ENCODE measurements at places on chromosomes 7 and 10.

GRCh38 chr7:151025924-151026671 lies 1.8 kb upstream of the ATG9B start:
- DNase-seq: no peak

DNA sequence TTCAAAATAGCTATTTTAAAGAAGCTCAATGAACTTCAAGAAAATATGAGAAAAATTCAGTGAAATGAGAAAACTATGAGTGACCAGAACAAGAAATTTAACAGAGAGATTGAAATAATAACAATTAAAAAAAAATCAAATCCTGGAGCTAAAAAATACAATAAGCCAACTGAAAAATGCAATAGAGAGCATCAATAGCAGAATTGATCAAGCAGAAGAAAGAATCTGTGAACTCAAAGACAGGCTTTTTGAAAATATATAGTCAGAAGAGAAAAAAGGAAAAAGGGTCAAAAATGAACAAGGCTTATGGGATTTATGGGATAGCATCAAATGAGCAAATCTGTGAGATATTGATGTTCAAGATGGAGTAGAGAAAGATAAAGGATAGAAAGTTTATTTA lies 133.0 kb downstream of the OTUD1 start:
- no peak for DNase-seq

DNA sequence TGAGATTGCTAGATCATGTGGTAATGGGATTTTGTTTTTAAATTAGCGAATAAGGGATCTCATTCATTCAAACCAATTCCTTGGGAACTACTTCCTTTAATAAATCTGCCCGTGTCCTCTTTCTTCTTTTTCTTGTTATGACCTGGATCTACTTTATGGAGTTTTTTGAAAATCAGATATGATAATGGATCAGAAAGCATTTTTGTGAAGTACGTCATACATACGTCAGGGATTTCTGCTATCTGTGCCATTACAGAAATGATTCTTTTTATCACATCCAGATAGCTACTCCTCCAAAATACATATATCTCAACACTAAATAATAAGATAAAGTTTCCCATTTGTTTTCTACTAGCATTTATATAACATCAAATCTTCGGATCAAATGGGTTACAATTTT lies 40.2 kb upstream of the STK17A start:
- DNase-seq: no peak

GRCh38 chr10:105986912-105987635 lies 1177.4 kb downstream of the SORCS1 start:
- DNase-seq: no peak

DNA sequence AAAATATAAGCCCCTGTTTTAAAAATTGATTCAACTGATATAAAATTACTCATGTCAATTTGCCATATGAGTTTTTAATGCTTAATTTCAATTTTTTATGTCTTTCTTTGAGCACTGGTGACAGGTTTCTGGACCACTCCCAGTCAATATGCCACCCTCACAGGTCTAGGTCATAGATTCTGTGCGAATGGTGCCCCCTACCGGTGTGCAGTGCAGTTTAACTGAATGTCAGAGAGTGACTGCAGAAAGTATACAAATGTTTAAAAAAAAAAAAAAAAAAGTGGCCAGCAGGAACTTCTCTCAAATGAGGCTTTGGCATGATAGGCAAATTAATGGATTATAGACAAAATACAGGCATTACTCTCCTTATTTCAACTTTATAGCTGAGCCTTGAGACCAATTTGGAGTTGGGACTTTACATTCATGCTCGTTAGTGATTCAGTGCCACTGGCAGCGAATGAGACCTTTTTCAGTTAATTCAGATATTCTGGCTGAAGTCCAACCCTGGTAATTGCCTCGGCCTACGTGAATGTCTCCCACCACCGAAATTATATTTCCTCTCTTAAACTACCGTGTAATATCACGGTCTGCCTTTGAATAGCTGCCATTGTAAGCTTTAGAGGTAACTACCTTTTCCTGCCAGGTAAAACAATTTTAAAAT lies 427.6 kb downstream of the PHTF2 start:
- no peak for DNase-seq

DNA sequence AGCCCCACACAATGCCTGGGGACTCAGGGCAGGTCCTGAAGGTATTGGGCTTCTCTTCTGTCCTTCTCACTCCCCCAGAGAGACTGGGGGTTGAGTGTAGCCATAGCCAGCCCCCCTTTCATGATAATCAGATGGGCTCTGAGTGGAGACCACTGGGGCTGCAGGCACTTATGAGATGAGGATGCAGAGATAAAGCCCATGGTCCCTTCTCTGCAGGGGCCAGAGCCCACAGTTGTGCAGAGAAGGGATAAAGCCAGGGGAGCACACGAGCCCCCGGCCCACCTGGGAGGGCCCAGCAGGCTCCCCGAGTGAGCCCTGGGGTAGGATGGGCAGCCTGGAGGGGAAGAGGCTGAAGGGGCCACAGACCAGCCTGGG lies 96.2 kb downstream of the BMS1 start:
- no peak for DNase-seq

GRCh38 chr7:111229916-111230315 lies 139.0 kb downstream of the LRRN3 start:
- DNase-seq: no peak

DNA sequence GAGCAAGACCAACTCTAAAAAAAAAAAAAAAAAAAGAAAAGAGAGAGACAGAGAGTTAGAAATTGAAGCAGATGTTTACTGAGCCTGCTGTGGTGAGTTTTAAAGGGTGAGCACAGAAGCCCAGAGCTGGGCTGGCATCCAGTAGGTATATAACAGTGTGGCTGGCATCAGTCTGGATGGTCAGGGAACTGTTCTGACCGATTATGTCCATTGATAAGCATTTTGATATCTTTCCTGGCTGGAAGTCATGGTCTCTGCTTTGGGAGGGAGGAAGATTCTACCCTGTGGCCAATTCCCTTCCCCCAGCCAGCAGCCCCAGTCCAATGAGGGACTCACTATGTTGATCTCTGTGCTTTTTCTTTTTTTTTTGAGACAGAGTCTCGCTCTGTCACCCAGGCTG lies 65.2 kb upstream of the PODXL start:
- no peak for DNase-seq

- DNase-seq: no peak
Observed at GRCh38 chr10:51397695-51398094, 301.7 kb downstream of the CSTF2T start.

GRCh38 chr7:8014399-8014798 lies 45.8 kb downstream of the GLCCI1 start:
- DNase-seq: no peak

DNA sequence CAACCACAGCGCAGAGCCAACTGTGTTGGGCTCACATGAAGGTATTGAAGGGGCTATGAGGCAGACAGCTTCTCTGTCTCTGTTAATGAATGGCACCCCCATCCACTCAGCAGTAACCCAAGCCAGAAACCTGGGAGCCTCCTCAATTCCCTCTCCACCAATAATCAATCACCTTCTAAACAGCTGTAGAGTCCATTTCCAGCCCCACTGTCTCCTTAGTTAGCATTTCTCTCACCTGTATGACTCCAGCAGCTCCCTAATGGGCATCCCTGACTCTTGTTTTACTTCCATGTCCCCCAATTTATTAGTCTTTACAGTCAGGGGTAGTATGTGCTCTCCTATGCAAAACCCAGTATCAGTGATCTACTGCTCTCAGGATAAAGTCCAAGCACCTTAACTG lies 6.9 kb downstream of the SRI start:
- DNase-seq: no peak

- DNase-seq: no peak
Observed at GRCh38 chr10:21503542-21503941, 21.9 kb downstream of the SKIDA1 start.

GRCh38 chr7:127974446-127975035 lies 56.7 kb downstream of the LRRC4 start:
- no peak for DNase-seq

DNA sequence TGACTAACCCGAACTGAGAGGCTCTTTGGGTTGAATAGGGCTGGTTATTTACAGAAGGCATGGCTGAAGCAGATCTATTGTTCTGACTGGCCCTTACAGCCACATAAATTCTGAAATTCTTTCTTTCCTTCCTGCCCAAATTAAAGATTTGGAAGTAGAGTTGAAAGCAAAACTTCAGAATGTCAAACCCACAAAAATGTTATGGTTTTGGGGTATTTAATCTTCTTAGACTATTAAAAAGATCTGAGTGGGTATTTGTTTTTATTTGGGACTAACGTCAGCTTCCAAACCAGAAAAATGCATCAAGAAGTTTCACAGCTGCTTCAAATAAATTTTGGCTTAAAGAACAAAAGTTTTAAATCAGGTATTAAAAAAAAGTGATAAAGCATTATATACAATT lies 124.5 kb downstream of the AHR start:
- no peak for DNase-seq

- no peak for DNase-seq
Observed at GRCh38 chr7:100585511-100586265, at the start of gene LRCH4. TSS of gene LRCH4 (minus strand) at chr7:100586129. CDS start at chr7:100586100, 29 bp downstream.

DNA sequence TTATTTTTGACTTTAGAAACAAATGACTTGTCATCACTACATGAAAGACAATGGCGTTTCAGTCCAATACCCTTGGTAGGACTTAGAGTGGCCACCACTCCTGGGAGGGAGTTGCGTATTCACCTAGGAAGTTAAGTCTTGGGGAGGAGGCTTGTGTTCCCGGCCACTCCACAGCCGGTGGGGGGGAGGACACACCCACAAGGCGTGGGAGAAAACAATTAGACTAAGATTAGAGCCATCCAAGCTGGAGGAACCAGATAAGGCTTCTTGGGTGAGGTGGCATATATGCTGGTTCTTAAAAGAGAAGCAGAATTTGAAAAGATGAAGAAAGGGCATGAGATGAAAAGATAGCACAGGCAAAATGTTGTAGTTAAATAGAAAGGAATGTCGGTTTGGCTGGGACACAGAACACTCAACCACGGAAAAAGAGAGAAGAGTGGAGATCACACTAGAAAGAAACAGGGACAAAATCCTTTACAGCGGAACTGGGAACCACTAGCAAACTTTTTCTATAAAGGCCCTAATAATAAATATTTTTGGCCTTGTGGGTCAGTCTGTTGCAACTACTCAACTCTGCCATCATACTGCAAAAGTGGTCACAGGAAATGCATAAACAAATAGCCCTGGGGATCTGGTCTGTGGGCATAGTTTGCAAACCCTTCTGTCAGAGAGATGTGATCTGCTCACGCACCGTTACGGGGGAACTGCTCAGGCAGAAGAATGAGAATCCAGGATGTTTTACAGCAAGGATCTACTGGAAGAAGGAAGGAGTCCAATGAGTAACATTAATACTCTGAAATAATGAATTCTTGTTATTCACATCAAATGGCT lies 651.8 kb downstream of the PARD3 start:
- DNase-seq: no peak

GRCh38 chr7:7524121-7524520 lies 11.6 kb downstream of the COL28A1 start:
- DNase-seq: no peak

All from stimulated activated CD8-positive, alpha-beta memory T cell treated with anti-CD3 and anti-CD28 coated beads, Interleukin-4, amount 100 ng/mL, for 1 hour (primary cell).